ENCODE measurements at places on chromosomes 6 and 20.

DNA sequence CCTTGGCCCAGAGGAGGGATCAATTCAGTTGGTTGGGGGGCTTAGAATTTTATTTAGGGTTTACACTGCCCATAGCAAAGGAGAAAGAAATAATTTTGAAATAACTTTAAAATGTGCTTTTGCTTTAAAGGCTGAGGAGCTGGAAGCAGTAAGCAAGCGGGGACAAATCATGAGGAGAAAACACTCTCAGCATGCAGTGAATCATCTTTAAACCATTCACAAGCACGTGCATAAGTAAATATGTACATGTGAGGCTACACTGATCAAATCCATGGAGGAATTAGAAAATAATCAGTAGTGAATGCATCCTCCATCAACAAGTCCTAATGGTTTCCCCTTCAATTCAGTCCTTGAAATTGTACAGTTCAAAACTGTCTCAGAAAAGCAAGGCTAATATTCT is 181.0 kb downstream of the MTFR2 start:
- no peak for DNase-seq
- H3K4me1 ChIP-seq: no peaks in the 10 kb centered on the region
- no peaks in the 10 kb centered on the region for H3K27me3 ChIP-seq
- no peak overlapping the region for H3K4me3 ChIP-seq
- no peak overlapping the region for H3K27ac ChIP-seq

GRCh38 chr6:5335020-5335419 is 73.7 kb downstream of the FARS2 start:
- no peak overlapping the region for H3K4me3 ChIP-seq
- no peaks in the 10 kb centered on the region for H3K36me3 ChIP-seq
- no peak overlapping the region for H3K27ac ChIP-seq
- H3K27me3 ChIP-seq: no peaks in the 10 kb centered on the region

- H3K27ac ChIP-seq: no peak overlapping the region
- H3K4me1 ChIP-seq: no peaks in the 10 kb centered on the region
- peaks cover 16% of the 10 kb centered on the region for H3K27me3 ChIP-seq
- no peak for DNase-seq
These were observed 63.4 kb upstream of the MAP3K7 start for GRCh38 chr6:90650041-90650940.

DNA sequence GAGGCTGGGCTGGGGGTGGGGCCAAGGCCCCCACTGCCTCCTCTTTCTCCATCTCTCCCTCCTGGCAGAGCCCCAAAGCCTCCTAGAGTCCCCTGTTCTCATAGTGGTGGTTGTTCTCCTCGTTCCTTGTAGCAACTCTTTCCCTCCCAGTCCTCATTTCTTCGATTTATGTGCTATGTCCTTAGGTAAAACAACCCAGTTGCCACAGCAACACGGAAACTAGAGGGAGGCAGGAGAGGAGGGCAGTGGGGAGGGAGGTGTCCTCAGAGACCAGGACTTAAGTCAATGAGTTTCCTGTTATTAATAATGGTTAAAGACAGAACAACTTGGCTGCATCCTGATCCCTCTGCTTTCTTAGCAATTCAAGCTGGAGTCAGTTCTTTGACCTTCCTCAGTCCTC is 161.0 kb downstream of the INSM1 start:
- no peak overlapping the region for H3K4me3 ChIP-seq
- DNase-seq: no peak
- peaks cover 4% of the 10 kb centered on the region for H3K4me1 ChIP-seq
- H3K27me3 ChIP-seq: no peaks in the 10 kb centered on the region

GRCh38 chr20:44856442-44856841 is 29.1 kb upstream of the YWHAB start:
- peaks cover 10% of the 10 kb centered on the region for H3K27me3 ChIP-seq
- H3K4me3 ChIP-seq: no peak overlapping the region
- H3K4me1 ChIP-seq: peaks cover 5% of the 10 kb centered on the region
- H3K36me3 ChIP-seq: no peaks in the 10 kb centered on the region

DNA sequence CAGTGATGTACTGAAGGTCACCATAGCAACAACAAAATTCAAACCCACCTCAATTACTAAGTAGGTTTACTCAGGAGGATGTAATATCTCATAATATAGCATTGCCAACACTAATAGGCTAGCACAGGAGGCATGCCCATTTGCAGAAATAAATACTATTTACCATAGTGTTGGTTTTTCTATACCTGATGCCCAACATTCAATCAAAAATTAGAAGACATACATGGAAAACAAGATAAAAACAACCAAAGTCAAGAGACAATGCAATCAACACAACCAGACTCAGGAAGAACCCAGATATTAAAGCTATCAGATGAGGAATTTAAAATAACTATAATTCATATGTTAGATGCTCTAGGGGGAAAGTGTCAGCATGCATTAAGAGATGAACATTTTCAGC is 14.3 kb upstream of the TXNDC5 start:
- H3K27me3 ChIP-seq: peaks cover 16% of the 10 kb centered on the region
- H3K4me1 ChIP-seq: no peaks in the 10 kb centered on the region
- H3K36me3 ChIP-seq: no peaks in the 10 kb centered on the region
- no peak overlapping the region for H3K4me3 ChIP-seq
- H3K27ac ChIP-seq: no peak overlapping the region
- DNase-seq: no peak

Data from activated T-helper 2 cell treated with anti-CD3 and anti-CD28 coated beads, Interferon-gamma antibody, Interleukin-2, Interleukin-4, amounts not matched to agents 10 μg/mL and 5 μg/mL and 100 μg/mL, durations not matched to agents 14 hours and 24 hours and 36 hours (primary cell).